Amygdala (tissue), 56 donors: ENCODE measurements at places on chromosomes 2 and 18.

DNA sequence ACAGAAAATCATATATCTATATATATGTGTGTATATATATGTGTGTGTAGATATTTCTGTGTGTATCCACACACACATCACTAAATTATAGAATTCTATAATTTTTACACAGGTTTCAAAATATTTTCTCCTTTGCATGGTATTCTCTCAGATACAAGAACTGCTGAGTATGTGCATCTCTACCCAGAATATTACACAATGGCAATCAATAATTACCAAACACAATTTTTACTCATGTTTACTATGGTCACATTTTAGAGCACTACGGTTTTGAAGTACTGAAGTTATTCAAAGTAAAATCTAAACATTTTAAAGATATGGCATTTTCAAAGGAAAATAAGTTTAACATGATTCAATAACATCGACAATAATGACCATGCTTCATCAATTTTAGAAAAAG lies 258.5 kb downstream of the PAX3 start:
- DNase-seq = no peak

GRCh38 chr2:99729104-99730025 lies 239.5 kb upstream of the REV1 start:
- no peak for DNase-seq

- no peak for DNase-seq
These were observed 20.8 kb downstream of the RASGRP3 start for GRCh38 chr2:33497221-33497650.

GRCh38 chr2:47626664-47627063 lies 156.3 kb upstream of the MSH6 start:
- no peak for DNase-seq

DNA sequence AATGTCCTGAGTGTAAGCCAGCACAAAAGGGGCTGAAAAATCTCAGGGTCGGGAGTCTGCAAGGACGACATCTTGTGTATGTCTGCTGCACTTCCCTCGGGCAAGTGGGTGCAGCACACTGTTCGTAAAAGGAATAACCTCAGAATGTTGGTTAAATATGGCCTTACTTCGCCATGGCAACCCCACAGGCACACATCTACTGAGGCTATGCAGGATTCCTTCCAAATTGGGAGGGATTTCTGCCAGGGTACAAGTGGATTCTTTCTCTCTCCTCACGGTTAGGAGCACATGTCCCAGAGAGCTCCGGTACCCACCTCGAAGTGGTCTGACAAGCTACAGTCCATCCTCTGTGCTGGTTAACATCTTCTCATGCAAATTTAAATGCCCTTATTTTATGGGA lies 277.7 kb upstream of the PXDN start:
- no peak for DNase-seq

DNA sequence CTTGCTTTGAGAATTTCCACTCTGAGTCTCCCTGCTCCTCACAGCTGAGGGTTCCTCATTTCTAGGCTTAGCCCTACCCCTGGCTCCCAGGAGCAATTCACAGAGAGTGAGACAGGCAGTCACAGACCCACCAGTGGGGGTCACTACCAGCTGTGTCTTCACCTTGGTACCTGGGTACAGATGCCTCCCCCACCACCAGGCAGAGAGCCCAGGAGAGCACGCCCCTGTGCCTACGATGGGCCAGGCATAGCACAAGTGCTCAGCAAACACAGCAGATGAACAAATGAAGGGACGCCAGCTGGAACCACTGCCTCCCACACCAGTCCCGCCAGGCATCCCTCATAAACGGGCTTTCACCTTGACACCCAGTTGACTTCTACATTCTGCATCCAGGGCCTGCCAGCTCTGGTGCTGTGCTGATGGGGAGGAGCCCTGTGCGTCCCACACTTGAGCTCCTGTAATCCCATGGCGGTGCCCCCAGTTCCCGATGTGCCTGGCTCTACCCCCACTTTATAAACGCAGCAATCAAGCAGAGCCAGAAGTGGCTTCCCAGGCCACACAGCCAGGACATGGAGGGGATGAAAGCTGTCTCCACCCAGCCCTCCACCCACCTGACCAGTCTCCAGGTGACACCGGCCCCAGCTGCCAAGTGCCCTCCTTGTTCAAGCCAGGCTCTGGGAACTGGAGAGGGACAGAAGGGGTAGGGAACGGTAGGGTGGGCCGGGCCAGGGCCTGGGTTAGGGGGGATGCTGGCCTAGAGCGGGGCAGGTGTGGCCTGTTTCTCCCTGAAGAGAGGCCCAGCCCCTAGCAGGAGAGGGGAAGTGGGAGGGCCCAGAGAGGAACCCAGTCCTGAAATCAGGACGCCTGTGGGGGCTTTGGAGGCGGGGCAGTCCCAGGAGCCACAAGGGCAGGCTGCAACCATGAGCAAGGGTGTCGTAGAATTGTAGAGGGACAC lies 42.5 kb downstream of the SCTR start:
- DNase-seq = no peak

GRCh38 chr2:163077241-163077640 lies 238.7 kb upstream of the KCNH7 start:
- DNase-seq = no peak

GRCh38 chr2:212416086-212416485 lies 122.5 kb downstream of the ERBB4 start:
- peak; percentile 11 for DNase-seq

DNA sequence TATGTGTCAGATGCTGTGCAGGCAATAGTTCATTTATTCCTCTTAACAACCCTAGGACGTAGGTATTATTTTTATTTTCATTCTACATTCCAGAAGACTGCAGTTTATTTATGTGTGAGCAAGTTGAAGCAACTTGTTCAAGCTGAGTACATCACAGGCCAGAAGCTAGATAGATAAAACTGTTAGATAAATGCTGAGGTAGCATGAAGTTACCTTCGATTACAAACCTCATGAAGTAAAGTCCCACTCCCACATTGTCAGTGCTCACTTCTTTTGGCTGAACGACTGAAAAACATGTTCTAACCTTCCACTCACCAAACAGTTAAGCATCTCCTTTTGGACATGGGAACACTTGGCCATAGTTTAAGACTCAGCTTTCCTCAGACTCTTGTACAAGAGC lies 439.2 kb downstream of the TNS1 start:
- DNase-seq = no peak

DNA sequence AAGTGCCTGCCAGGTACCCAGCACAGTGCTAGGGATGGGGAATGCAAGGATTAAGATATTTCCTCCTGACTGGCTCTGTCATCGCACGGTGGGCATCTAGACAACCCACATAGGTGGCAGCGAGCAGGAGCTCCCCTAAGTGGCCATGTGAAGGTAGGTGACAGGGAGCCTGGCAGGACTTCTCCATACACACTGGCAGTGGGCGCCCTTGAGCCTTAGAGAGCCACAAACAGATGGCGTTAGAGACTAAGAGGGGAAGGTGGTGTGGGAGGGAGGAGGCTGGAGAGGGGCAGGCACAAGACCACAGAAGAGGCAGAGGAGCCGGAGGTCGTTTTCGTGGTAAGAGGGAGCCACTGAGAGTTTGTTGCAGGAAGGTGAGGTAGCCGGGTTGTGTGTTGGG lies 15.2 kb downstream of the PRELID3A start:
- no peak for DNase-seq

DNA sequence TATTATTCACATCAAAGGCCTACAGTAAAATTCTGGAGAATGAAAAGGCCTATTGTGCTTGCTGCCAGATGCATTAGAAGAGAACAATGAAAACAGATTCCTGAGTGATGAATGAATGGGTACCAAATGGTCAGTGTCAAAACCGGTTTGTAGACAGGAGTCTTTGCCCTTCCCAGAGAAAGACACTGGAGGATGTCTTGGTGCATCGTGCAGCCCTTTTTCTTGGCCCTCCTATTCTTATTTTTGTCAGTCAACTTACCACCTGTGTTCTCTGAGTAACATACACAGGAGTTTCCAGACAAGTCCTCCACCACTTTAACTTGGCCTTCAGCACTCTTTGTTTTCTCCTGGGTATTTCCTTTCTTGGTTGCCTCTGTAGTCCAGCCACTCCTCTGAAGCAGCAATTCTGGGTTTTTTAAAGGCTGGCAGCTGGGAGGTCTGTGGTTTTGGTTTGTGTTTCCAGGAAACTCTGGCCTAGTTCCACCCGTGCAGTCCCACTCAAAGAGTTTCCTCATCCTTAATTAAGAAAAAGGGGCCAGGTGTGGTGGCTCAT lies 29.4 kb downstream of the PSTPIP2 start:
- no peak for DNase-seq

DNA sequence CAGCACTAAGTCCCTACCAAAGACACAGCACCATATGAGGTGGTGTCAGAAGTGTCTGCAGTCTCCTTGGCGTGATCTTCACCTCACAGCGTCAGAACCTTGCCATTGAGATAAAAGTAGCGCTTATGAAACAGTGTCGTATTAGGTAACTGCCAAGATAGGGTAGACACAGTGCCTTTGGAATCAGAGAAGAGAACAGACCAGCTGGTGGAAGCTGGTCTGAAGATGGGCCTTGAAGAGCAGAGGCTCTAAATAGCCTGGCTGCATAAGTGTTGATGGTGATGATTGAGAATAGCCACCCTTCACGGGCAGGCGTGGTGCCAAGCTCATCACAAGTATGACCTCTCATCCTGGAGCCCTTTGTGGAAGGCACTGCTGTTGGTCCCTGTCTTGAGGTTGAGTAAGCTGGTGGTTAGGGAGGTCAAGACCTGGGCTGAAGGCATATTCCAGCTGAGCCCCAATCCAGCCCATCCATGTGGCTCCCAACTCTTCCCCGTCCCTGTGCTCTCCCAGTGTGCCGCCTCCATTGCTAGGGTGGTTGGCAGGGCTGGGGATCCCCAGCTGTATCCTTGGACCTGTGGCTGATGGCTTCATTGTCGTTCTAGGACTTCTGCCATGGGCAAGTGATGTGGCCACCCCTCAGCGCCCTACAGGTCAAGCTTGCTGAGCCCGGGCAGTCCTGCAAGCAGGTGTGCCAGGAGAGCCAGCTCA lies 187.4 kb downstream of the MGAT5 start:
- DNase-seq = no peak

GRCh38 chr2:46393347-46393820 lies 86.0 kb upstream of the TMEM247 start:
- DNase-seq = no peak

- DNase-seq = no peak
These were observed 234.3 kb upstream of the LYPD1 start for GRCh38 chr2:132904142-132904842.

DNA sequence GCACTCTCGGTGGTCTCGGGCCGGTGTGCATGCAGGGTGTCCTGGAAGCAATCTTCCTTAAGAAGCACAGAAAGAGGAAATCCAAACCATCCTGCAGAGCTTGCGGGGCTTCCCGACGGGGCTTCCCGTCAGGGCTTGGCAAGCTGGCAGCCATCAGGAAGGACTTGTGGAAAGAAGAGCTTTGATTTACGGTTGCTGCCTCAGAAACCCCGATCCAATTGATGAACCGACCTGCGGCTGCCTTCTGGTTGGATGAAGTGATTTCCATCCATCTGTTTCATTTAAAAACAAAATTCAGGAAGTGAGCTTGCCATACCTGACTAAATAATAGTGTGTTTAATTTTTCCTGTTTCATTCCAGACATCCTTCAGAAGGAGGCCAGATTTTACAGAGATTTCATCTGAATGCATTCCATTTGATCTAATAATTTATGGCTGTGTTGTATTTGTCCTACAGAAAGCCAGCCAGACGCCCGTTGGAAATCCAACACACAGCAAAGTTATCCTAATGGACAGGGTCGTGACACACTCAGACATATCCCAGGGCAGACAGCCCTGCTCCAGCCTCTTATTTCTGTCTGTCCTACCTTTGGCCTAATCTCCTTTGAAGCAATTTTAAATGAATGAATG lies 141.3 kb downstream of the SEPTIN10 start:
- DNase-seq = no peak
